IMR-90 (cell line): ENCODE measurements at places on chromosomes 3 and 15. TPM values are rescaled to one million over a fixed set of nuclear protein-coding genes. Genes with fewer than 3 reads are reported as not detected.

DNA sequence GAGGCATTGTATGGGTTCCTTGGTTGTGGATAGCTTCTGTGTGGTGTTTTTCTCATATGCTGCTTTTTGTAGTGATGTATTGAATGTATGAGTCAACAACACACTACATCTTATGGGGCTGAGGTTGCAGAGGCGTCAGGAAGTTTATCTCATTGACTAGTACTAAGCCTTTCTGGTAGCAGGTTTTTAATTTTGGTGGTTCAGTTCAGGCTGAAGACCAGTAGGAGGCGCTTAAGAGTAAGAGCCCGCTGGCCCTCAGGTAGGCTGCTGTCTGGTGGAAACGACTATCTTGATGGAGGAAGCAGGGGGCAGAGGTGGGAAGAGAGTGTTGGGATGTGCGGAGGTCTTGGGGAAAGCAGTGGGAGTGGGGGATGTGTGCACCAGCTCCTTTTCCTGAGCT is 62.4 kb downstream of the RTP4 start:
- DNase-seq = no peak

DNA sequence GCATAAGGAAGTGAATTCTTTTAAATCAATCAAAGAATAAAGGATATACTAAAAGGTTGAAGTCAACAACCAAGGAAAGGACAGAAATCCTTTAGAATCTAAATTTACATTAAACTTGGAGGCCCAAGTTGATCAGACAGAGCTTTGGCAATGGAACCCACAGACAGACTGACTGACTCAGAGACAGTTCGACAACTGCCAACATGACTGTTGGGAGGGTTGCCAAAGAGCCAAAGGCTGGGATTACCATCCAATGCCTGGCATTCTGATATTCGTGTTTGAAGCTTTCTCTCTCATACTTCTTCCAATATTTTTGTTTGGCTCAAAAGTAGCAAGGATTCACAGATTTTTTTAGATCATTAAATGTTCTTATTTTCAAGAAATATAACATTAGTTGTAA is 406.1 kb downstream of the PLCL2 start:
- DNase-seq = no peak

GRCh38 chr3:59836531-59836930 is 786.7 kb upstream of the CFAP20DC start:
- no peak for DNase-seq

DNA sequence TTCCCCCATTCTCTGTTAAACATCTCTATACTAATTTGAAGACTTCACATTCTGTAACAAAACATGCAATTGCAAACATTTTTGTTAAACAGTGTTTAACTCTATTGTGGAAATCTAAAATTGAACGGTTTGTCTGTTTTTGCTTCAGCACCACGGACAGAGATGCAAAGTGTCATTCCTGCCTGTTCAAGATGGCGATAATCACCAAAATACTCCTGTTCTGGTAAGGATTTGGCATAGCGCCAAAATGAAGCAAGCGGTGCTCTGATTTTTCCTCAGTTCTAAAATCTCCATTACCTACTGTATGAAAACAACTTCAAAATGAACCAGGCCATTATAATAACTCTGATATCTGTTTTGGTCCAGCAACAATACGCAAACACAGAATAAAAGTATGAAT is 129.7 kb upstream of the TUSC7 start:
- peak; percentile 20 for DNase-seq

DNA sequence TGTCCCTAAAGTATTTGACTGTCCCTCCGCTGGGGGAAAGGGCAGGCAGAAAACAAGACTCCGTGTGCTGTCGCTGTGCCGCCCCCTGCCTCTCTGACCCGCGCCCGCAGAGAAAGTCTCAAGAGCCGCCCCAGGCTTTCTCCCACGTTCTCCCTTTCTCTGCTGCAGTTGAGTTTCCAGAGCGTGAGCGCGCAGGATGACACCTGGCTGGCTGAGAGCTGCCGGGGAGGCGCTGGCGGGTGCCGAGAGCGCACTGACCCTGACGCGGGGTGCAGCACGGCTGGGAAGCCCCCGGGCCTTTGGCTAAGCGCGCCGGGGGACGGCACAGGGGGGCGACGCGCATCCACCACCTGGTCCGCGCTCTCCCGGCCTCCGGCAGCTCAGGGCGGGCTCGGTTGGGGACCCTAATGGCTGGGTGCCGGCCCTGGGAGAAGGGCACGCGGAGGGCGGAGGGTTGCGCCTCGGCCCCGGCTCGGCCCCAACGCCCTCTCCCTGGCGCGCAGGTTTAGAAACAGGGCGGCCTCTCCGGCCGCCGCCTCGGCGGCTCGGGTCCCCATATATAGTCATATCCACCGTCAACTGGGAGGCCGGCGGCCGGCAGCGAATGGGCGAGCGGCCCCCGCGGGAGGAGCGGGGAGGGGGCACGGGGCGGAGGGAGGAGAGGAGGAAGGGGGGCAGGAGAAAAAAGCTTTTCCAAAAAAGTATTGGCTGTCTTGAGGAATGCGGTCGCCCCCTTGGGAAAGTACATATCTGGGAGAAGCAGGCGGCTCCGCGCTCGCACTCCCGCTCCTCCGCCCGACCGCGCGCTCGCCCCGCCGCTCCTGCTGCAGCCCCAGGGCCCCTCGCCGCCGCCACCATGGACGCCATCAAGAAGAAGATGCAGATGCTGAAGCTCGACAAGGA is at the start of gene TPM1:
Gene TPM1 (plus strand): TSS at position 774 of the 903 bp plus-strand sequence. CDS start 83 bp downstream, at position 857.
- peak; percentile 93 for DNase-seq

- DNase-seq = no peak
Measured at GRCh38 chr3:52350981-52351761, 35.1 kb downstream of the DNAH1 start.

- DNase-seq = peak; percentile 54
Measured at GRCh38 chr15:80970018-80970657, 19.5 kb downstream of the MESD start.

- no peak for DNase-seq
Measured at GRCh38 chr3:128556384-128556783, 63.4 kb upstream of the GATA2 start.

Gene CCDC39
- not detected in 2 replicates for polyA plus RNA-seq

DNA sequence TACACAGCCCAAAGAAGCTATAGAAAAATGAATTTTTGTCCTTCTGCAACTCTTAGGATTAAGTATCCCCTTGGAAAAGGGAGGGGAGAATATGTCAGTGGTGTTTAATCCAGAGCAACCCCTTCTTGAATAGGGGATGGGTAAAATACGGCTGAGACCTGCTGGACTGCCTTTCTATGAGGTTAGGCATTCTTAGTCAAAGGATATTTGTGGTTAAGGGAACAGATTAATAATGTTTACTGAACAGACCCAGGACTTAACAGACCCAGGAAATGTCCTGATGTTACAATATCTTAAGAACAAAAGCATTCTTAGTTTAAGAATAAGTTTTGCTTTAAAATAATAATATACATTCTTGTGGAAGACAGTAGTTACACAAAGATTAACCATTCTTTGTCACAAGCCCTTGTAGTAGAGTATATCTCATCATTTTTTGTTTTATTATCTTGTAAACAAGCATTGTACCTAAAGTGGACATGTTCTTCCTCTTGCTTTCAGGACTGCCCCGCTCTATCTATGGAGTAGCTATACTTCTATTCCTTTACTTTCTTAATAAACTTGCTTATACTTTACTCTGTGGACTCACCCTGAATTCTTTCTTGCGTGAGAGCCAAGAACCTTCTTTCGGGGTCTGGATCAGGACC is 43.8 kb upstream of the B3GALNT1 start:
- DNase-seq = no peak

GRCh38 chr3:147389717-147390116 is 16.6 kb downstream of the ZIC4 start:
- no peak for DNase-seq

- no peak for DNase-seq
Measured at GRCh38 chr15:94692710-94693109, 461.3 kb downstream of the MCTP2 start.

DNA sequence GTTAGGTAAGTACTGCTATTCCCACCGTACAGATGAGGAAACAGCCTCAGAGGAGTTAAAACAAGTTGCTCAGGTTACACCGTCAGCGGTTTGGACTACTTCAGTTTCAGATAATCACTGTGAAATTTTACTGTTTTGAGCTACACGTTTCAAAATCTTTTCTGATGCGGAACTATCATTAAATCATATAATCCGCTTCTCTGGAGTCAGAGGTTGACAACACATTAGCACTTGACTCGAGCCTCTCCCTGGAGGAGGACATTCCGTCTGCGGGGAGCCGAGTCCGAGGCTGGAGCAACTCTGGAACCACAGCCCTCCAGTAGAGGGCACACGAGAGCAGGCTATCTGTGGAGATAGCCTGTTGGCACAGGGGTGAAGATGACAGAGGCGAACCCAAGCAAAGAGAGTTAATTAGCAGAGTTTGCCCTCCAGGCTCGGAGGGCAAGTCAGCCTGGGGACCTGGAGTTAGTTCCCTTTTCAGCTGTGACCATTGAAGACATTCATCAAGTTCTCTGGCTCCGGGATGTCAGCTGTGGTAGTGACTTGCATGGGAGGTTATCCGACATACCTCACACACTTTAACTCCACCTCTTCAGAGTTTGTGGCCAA is 131.2 kb downstream of the IGF1R start:
- peak; percentile 65 for DNase-seq

DNA sequence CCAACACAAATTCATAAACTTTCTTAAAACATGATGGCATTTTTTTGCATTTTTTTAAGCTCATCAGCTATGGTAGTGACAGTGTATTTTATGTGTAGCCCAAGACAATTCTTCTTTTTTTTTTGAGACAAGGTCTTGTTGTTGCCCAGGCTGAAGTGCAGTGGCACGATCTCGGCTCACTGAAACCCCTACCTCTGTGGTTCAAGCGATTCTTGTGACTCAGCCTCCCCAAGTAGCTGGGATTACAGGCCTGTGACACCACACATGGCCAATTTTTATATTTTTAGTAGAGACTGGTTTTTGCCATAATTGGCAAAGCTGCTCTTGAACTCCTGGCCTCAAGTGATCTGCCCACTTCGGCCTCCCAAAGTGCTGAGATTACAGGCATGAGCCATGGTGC is 17.3 kb upstream of the USP50 start:
- no peak for DNase-seq

GRCh38 chr3:53938645-53939044 is 47.0 kb upstream of the SELENOK start:
- peak; percentile 52 for DNase-seq

Gene DPPA4
- 0.02 TPM in 1 of 2 replicates, not detected in the other for polyA plus RNA-seq

DNA sequence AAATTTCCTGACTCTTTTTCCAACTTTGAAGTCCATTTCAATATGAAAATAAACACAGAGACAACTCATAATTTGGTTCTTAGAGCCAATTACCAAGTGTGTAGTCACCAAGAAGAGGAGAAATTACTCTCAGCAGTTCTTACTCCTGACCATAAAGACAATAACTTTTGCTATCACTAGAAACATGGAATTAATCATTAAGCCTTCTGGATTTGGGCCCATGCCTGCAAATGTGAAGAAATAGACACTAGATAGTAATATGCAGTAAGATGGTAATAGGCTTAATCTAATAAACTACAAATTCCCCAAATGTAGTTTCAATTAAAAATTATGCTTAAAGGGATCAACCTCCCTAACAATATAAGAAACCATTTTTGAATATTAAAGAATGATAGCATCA is 185.1 kb upstream of the AGTR1 start:
- peak; percentile 16 for DNase-seq

Gene SAMD7
- polyA plus RNA-seq = not detected in 2 replicates

DNA sequence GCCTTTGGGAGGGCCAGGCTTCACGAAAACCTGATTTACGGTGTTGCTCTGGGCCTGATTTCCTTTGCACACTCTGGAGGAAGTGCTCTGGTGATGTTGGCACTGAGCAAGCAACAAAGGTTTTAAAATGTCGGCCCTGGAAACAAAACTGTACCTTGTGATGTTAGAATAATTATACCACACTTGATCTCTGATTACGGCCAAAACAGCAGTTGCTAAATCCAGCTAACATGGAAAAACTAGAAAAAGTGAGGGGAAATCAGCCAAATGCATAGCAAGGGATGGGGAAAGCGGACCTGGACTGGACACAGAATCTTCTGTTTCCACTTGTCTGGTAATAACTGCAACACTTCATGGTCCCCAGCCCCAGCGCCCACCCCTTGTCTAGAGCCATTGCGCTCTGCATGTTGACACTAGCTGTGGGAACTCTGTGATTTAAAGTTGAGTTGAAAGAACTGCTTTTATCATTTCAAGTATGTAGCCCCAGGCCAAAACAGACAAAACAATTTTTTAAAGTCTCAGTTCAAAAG is 120.1 kb downstream of the VGLL4 start:
- no peak for DNase-seq

GRCh38 chr3:51706788-51707731 is at the start of gene GRM2:
Gene GRM2 (plus strand): TSS chr3:51707068. CDS start chr3:51708984, 1,916 bp downstream.
- DNase-seq = peak; percentile 83

Gene CNTN3
- 2.2 and 3.5 TPM in 2 replicates for polyA plus RNA-seq

- DNase-seq = no peak
Measured at GRCh38 chr3:27464646-27465045, 19.5 kb downstream of the SLC4A7 start.

DNA sequence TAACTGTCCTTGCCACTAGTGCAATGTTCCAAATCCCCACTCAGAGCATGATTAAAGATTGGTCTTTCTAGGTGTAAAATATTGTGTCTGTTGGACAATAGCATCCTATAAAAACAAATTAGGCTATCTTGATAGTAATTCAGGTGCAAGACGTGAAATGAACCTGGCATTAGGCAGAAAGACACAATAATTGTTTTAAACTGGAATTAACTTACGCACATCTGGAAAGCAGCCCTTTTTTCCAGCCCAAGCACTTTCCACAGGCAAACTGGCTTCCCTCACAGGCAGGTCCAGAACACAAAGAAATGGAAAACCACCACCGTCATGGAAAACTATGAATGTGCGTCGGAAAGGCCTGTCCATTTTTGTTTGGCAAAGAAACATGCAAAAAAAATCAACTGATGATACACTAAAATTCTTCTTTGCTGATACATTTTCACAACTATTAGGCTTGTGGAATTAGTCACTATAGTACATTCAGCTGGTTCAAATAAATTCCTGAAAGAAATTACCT is 474.7 kb upstream of the IL12A start:
- no peak for DNase-seq

Gene MRAS
- 48.1 and 60.6 TPM in 2 replicates for polyA plus RNA-seq

DNA sequence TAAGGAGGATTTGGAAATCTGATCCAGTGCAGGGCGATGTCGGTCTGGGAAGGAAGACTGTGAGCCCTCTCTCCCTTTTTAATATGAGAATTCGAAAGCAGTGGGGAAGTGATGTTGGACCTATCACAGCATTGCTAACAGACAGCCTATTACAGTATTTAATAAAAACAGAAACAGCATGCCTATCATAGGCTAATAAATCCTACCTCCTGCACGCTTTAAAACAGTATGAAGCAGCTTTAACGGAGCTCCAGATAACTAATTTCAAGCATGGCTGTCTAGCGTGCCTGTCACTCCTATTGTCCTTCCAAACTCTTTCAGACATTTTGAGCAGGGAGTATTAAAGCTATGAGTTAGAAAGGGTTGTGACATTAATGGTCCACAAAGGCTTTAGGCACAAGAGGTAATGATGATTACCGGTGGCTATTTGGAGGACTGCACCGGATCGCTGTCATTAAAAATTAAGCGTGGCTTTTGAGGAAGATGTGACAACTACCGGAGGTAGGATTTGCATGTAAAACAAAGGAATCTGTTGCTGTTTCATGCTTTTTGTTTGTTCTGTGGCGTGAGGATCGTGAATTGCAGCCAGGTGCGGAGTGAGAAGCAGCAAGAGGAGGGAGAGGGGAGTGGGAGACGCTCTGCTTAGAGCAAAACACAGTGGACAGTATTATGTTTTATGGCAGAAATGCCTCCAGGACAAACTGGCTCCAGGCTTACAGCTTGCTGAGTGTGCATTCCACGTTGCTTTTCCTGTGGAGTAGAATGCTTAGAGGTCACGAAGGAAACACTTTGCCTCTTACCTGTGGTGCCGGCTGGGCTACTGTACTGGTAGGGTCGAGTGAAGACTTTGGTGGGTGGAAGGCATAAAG is at the start of gene KCNMB2:
Gene KCNMB2 (plus strand): TSS at position 226 of the 869 bp plus-strand sequence.
- DNase-seq = no peak
